ENCODE measurements at places on chromosomes 16 and 17. TPM values are rescaled to one million over a fixed set of nuclear protein-coding genes. Genes with fewer than 3 reads are reported as not detected.

Gene MIEF2
- total RNA-seq: 7.4 TPM

Gene RRAD
- total RNA-seq: 0.99 TPM

Gene DNAH17
- 1.4 TPM for total RNA-seq

Gene RAB40C
- total RNA-seq: 12.1 TPM

Gene DPEP3
- total RNA-seq: 0.23 TPM

- DNase-seq: no peak
These were observed 140.0 kb upstream of the IRX6 start for GRCh38 chr16:55184052-55184451.

Measured in activated naive CD4-positive, alpha-beta T cell treated with anti-CD3 and anti-CD28 coated beads, Interleukin-2, amount 50 U/mL, for 72 hours (primary cell).